ENCODE measurements at places on chromosomes 7 and 10.
A peak's percentile ranks its signal among the peaks of the same experiment; 100 is the strongest.

DNA sequence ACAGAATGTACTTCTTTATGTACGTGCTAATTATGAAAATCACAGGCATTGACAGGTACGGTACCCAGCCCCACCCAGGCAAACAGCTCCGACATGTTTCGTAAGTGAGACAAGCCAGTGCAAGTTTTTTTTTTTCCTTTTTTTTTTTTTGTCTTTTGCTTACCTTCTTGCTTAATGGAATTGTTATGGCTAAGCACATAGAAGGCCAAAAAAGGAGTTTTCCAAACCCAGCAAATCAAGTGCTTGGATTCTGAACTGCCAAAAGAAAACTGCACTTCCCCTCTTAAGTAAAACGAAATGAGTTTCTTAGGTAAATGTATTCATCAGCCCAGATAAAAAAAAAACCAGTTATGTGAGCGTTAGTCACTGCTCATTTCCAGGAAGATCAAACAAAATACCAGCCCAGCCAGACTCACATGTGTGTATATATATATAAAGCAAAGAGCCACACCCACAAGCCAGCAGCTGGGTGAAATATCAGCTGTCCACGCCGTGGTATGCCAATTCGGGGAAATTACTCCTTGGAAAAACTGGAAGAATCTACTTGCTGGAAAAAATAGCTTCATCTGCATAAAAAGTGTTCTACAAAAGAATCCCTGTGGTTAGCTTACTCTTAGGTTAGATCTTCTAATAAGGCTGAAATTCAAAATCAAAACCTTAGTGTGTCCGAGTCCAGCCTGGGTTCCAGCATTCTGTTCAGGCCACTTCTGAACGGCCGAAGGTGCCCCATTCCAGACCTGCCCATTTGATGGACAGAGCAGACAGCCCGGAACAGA, 8.0 kb downstream of the KLF6 start:
- peak; percentile 76 for DNase-seq

- no peak for DNase-seq
These were observed 1115.7 kb upstream of the CELF2 start for GRCh38 chr10:9901971-9902370.

GRCh38 chr7:84073186-84073875, 121.3 kb downstream of the SEMA3A start:
- no peak for DNase-seq

DNA sequence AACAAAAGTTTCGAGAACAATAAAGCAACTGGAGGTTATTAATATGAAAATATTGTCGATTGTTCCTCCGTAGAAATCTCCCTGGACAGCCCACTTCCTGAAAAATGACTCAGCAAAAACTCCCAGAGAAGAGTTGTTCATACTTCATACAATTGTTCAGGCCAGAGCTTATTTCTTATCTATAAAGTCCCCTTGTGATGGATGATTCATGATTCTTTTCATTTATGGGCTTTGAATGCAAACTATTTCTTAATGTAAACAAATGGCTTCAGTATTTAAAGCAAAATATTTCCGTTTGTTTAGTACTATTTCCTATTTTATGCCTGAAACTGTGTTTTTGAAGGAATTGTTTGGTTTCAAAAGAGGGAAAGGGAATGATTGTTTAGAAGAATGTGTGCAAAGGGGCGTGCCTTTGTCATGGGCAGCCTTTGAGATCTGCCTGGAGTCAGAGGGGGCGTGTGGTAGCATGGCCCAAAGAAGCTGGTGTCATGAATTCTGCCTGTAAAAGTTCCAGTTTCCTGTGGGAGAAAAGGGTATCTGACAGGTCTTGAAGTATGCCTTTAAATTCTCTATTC, 26.2 kb upstream of the EXOC6 start:
- no peak for DNase-seq

All from sigmoid colon (tissue), 7 donors.